Lower leg skin (tissue), 4 donors: ENCODE measurements at places on chromosomes 12 and 14.

DNA sequence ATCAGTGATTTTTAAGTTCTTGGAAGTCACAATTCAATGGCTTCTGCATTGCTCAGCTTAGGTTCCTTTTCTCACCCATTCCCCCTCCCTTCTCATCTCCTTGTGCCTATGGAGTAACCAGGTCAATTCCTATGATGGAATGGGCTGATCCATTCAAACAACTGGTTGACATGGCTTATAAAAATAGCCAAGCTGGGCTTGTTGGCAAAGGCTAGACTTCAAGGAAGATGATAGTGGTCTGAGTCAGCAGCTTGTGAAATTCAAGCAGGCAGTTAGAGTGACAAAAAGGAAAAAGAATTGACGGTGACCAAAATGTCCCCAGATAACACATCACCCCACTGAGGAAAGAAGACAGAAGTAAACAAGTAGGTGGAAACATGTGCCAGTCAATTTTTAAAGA, 119.9 kb upstream of the PCED1B start:
- no peak for DNase-seq

DNA sequence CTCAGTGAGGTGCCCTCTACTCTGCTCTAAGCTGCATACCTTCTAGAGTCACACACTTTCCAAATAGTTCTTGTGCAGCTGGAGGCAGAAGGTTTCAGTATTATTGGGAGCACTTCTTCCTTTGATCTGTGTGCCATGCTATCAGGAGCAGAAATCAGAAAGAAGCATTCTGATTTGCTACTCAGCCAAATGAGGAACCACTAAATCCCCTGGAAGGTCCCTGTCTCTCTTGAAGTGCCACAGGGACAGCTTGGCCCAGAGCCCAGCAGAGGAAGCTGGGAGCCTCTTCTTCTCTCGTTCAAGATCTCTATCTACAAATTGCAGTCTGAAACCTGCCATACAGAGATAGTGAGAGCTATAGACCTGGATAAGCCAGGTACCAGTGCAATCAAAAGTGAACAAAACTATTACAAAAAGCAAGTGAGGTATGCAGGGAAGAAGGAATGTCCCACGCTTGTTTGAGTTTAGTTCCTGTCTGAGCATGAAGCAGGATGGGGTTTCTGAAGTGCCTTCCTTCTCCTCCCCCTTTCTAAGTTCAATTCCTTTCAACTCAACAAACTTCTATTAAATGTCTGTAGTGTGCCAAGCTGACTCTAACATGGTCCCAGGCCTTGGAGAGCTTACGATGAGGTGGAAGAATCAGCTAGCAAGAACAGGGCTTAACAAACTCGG, 100.9 kb upstream of the PARP11 start:
- no peak for DNase-seq

DNA sequence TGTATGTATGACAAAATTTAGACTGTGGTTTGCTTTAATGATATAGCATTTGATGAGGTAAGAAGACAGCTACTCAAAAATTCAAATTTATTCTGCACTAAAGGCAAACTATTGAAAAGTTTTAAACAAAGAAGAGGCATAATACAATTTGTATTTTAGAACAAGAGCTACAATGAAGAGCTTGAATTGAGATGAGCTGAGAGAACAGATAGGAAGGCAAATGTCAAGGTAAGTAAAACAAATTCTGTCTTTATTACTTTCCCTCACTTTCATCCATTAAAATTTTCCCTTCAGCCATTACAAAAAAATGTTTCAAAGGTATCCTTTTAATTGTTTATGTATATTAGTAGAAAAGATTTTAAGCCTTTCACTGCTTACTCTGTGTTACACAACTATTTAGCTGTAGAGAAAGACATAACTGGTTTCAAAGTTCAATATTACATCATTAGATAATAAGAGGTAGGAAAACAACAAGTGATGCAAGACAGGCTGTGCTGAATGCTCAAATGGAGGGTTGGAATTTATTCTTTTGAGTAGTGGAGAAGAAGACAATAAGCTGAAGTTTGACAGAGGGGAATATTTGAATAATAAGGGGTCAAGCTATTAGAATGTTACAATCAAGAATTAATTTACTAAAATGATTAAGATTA, 1334.1 kb downstream of the FSCB start:
- DNase-seq, result no peak

DNA sequence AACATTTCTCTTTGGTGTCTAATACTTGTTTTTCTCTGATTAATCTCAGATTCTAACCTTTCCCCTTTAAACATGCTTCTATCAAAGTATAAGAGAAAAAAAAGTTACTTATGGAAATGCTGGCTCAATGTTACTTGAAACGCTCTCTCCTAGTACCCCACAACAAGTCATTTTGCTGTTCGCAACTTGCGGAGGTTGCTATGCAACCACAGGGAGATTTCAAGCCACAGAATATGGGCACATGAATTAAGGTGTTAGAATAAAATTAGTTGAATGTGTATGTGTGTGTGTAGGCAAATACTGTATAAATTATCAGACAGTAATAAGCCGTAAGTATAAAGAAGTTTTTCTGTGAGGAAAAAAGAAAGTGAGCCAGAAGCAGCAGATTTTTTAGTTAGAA, 80.6 kb downstream of the CCDC59 start:
- DNase-seq, result no peak

DNA sequence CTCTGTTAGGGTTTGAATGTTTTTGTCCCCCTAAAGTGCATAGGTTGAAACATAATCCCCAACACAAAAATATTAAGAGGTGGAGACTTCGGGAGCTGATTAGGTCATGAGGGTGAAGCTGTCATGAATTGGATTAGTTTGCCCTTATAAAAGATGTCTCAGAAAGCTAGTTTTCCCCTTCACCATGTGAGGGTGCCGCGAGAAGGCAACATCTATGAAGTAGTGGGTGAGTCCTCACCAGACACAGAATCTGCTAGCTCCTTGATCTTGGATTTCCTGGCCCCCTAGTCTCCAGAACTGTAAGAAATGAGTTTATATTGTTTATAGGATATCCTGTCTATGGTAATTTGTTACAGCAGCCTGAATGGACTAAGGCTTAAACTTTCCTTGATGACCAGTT, 301.5 kb upstream of the ATP2B1 start:
- no peak for DNase-seq

DNA sequence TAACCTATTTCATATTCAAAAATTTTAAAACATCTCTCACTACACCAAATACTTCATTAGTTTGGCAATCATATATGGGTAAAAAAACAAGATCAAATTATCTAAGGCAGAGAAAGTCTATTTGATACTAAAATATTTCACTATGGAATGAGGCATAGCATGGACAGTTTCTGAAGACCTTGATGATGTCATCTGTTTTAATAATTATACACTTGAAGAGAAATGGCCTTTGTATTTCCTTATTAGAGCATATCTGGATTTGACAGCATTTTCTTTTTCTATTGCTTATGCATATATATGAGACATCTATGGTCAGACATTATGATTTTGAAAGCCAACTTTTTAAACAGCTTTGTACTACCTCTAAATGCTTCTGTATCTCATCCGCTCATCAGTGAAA, 88.6 kb downstream of the DDHD1 start:
- DNase-seq, result no peak

- no peak for DNase-seq
Observed at GRCh38 chr14:71497645-71498086, 434.6 kb upstream of the RGS6 start.

DNA sequence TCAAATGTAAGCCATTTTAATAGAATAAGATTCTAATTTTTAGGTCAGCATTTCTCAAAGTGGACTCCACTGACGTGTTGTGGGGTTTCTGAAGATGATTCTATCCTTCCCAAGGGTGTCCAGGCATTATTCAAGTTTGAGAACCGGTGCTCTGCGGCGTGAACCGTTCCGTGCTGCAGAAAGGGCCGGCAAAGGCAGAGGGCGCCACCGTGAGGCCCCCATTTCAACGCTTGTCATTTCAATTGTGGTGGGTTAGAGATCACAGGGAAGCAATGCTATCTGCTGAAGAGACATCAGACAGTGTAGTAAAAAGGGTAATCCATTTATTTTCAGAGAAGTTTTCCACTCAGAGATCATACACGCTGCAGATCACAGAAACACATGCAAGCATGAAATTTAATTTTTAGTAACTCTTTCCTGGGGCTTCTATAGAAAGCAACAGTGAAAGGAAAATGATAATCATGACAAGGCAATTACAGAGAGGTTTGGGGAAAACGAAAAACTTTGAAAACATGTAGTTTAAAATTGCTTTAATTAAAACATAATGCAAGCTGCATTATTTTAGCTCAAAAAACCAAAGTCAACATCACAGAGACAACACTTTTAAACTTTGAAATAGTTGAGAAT, 201.7 kb downstream of the EXOC5 start:
- no peak for DNase-seq

DNA sequence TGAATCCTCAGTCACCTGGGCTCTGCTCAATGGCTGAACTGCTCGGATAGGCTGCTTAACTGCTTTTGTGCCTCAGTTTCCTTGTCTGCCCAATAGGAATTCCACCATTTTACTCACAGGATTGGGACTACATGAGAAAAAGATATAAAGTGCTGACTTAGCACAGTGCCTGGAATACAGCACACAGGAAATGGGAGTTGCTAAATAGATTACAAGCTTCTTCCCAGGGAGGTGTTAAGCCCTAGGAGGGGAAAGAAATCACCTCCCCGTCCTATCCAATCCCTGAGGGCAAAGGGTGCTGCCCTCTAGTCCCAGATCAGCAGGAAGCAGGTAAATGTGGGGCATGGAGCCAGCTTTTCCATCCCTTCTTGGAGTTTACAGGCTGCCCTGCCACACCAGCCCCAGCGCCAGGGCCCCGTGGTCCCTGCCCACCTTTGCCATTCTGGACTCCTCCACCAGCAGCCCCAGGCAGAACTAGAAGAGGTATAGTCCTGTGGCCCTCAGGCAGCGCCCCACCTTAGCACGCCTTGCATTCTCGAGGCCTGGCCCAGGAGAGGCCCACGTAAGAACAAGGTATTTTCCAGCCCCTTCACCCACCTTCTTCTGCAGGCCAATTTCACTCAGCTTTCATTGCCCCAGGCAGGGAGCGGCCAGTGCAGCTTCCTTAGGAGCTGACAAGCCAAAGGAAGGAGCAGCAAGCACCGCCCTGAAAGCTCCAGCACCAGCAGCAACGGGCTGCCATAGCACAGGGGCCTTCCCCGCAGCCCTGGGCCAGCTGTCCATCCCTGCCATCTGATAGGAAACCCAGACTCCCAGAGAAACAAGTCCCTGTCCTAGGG, 28.8 kb upstream of the RPLP0 start:
- DNase-seq, result no peak

DNA sequence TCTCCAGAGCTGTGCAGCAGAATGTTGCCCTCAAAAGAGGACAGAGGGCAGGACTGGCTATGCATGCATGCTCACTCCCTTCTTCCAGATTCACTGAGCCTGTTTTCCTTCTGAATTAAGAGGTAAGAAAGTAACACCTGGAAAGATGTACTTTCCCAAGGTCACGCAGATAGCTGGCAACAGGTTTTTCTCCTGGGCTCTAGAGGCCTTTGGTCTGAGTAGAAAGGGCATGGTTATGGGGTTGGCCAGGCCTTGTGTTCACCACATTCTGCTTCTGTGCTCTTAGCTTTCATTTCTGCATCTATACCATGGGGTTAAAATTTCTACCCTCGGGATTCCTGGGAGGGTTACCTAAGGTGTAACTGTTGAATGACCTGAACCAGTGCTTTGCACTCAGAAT, 57.5 kb downstream of the RASSF3 start:
- no peak for DNase-seq

GRCh38 chr14:103353362-103353761, 19.3 kb downstream of the EIF5 start:
- DNase-seq, result no peak

- no peak for DNase-seq
Observed at GRCh38 chr12:22350886-22351285, 16.4 kb upstream of the ST8SIA1 start.

DNA sequence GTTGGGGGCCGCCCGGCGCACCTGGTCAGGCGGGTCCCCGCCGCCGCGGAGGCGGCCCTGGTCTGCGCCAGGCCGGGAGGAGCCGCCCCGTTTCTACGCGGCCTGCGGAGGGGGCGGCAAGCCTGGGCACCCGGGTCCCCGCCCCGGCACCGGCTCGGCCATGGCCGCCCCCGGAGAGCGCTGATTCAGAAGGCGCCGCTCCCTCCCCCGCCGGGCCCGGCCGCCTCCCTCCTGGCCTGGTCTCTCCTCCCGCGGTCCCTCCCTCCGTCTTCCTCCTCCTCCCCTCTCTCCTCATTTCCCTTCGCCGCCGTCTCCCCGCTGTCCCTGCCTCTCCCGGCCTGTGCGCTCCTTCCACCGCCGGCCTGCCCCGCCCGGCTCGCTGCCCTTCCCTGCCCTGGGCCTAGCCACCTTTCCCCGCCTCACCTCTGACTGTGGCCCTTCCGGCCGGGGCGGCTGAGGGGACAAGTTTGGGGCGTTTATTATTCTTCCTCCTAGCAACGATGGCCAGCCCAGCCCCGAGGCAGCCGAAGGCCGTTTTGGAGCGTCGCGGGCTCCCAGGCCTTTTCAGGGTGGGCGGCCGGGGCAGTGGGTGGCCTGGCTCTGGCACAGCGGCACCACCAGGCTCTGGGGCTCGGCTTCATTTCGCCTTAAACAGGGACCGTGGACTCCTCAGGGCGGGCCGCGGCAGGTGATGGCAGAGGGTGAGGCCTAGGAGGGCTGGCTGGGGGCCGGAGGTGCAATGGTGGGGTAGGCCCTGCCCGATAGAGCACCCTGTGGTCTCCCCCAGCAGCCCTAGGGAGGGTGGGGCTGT, 768 bp downstream of the CEP170B start:
- peak; percentile 94 for DNase-seq

- no peak for DNase-seq
Observed at GRCh38 chr12:22163594-22163993, 117.6 kb downstream of the CMAS start.

DNA sequence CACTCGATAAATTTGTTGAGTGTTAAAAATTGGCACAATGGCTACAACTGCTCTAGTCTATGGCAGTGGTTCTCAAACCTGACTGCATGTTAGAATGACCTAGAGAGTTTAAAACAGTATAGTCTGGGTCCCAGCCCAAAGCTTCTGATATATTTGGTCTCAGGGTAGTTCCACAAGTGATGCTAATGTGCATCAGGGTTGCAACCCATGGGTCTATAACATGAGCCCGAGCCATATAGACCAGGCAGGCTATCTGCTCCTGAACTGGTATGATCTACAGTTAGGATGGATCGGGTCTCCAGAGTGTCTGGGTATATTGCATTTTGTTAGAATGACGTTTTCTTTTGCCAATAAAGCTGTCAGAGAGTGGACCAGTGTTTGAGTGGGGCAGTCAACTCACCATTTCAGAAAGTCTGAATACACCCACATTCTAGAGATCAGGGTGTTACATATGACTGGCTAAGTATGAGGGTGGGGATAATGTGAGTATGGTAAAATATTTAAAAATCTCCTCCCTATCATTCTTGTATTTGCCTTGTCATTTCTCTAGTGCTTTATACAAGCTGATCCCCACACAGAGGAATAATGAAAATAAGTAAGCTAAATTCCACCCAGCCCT, 80.9 kb downstream of the FRMD6 start:
- DNase-seq, result no peak

GRCh38 chr12:14157088-14157747, 175.8 kb upstream of the GRIN2B start:
- DNase-seq, result no peak
